PC-9 (cell line): ENCODE measurements at places on chromosomes 13 and 19. TPM values are rescaled to one million over a fixed set of nuclear protein-coding genes. Genes with fewer than 3 reads are reported as not detected.

- no peak for DNase-seq
Measured at GRCh38 chr19:1350867-1351266, 32.8 kb upstream of the NDUFS7 start.

DNA sequence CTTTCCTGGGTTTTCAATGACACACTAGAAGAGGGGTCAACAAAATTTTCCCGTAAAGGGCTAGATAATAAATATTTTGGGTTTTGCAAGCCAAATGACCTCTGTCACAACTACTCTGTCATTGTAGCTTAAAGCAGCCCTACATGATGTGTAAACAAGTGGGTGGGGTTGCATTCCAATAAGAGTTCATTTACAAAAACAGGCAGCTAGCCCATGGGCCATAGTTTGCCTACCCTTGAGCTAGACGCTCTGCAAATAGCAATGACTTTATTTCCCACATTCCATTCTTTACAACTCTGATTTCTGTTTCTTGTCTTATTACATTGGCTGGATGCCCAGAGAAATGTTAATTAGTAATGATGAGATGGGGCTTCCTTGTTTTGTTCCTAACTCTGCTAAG, 76.0 kb downstream of the ZNF557 start:
- DNase-seq: peak; percentile 72

DNA sequence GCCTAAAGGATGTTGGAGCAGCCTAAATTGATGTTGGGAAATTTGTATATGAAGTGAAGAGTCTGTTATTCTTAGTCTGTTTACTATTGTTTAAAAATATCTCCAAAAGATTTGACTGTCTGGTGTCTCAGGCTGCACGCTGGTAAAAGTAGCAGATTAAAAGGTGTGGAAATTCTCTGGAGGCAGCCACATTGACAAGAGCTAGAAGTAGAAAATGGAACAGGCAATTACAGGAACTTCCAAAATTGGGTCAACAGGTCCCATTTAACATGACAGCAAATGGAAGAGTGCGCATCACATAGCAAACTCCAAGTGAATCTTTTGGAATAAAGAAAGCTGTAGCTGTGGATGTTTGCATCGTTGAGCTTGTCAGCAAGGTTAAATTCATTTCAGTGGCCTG, 138.3 kb downstream of the MTUS2 start:
- DNase-seq: no peak

GRCh38 chr19:33418461-33418860, 45.0 kb downstream of the CEBPG start:
- no peak for DNase-seq

Gene ADGRE3
- not detected in 2 replicates for total RNA-seq

Gene GRIN2D
- 3.2 and 3.8 TPM in 2 replicates for total RNA-seq

Gene ZNF160
- 25.1 and 27.4 TPM in 2 replicates for total RNA-seq

Gene IRGC
- total RNA-seq: not detected in 2 replicates

Gene IL11
- 4.1 and 6.6 TPM in 2 replicates for total RNA-seq
